ENCODE measurements at places on chromosomes 4 and X.

DNA sequence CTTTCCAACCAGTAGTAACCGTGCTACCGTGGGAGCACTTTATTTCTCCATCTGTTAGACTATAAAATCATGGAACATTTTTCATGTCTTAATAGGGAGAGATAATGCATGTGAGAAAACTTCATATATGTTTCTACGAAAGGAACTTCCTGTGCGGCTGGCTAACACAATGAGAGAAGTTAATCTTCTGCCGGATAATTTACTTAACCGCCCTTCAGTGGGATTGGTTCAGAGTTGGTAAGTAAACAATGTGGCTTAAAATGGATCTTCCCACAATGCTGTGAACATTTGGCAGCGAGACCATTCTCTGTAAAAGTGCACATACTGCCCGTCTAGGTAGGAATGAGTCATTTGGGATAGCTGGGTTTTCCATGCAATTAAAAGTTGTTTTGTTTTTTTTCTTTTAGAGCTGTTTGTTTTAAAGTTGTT lies 29.6 kb downstream of the PDK3 start:
- peak; percentile 16 for DNase-seq

GRCh38 chr4:91681544-91681943 lies 622.2 kb upstream of the GRID2 start:
- DNase-seq, result no peak

DNA sequence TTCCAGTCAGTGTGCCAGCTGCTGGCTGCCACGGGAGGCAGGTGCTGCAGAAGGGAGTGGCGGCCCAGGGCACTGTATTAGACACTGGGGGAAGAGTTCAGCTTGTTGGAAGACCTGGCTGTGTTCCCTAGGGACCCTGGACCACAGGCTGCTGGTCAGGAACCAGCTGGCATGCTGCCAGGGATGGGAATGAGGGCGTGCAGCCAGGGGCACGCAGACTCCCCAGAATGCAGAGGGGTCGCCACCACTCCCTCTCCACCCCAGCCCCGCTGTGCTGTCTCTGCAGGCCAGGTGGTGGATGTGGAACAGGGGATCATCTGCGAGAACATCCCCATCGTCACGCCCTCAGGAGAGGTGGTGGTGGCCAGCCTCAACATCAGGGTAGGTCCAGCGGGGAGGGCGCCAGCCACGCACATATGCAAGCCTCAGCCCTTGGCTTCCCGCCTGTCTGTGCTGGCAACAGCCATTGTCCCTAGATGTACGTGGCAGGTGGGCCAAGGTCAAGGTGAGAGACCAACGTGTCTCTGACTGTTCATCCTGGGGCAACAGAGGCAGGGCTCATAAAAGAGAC lies 12.3 kb downstream of the ABCD1 start:
- no peak for DNase-seq

GRCh38 chr4:183098723-183099536 lies at the start of gene WWC2:
Gene WWC2, plus strand, starts transcription at chr4:183099257. Its CDS starts 235 bp downstream, at chr4:183099492.
- peak; percentile 68 for DNase-seq

- peak; percentile 31 for DNase-seq
Measured at GRCh38 chr4:77600521-77601451, 4.8 kb upstream of the CXCL13 start.

DNA sequence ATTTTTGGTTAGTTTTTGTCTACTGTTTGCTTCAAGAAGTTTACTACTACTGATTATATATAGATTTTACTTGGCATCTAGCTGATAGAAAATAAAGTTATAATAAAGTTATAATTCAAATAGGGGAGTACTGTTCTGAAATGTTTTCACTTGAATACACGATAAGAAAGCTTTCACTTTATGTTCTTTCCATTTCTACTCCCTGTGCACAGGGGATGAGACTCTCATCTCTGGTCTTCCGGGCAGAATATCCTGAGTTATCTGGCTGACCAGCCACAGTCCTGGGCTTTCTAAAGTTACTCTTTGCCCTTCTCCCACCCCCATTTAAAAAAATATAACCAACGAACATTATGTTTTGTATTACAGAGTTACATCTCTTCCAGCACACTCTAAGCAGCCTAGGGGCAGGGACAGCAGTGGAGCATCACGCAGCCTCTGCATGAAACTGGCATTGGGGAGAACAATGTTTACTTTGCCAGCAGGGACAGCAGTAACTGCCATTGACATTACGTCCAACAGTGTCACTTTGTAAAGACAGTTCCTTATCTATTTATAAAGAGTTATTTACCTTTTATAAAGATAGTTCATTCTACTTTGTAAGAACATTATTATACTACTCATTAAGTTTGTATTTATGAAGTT lies 64.3 kb downstream of the METTL14 start:
- DNase-seq, result no peak

DNA sequence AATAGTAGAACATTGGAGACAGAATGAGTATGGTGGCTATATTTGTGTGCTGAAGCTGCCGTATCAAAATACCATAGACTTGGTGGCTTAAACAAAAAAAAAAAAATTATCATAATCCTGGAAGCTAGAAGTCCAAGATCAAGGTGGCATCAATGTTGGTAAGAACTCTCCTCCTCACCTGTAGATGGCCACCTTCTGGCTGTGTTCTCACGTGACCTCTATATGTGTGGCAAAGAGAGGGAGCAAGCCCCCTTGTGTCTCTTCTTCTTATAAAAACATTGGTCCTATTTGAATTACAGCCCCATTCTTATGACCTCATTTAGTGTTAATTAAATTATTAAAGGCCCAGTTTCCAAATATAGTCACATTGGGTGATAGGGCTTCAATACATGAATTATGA lies 1640.9 kb upstream of the PCDH7 start:
- no peak for DNase-seq

DNA sequence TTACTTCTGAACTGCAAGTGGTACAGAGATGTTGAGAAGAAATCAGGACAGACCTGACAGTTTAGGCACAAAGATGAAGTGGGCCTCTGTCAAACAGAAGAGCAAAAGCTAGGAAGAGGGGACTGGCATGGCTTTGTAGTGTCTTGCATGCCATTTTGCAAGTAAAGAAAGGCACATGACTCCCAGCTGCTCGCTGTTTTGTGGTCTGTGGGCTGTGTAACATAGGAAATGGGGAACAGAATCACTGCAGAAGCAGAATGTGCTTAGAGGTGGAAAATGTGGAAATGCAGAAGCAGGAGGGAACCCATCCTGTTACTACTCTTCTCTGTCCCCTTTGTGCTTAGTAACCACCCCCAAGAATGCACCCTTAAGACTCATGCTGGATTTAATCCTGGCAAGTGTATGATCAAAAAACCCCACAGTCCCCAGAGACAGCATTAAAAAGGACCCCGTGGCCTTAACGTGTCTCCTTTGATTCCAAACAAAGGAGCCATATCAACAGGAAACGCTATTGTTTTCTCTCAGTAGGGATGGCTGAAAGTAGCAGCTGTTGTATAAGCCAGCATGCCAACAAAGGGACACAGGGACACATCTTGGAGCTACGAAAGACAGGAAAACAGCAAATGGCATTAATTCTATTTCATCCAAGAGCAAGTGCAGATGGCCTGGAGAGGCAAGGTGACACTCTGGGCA lies 177.6 kb upstream of the GLRA2 start:
- DNase-seq, result no peak
